ENCODE measurements at places on chromosomes 4 and X.

- DNase-seq, result no peak
Observed at GRCh38 chr4:72209600-72209999, 177.8 kb downstream of the NPFFR2 start.

DNA sequence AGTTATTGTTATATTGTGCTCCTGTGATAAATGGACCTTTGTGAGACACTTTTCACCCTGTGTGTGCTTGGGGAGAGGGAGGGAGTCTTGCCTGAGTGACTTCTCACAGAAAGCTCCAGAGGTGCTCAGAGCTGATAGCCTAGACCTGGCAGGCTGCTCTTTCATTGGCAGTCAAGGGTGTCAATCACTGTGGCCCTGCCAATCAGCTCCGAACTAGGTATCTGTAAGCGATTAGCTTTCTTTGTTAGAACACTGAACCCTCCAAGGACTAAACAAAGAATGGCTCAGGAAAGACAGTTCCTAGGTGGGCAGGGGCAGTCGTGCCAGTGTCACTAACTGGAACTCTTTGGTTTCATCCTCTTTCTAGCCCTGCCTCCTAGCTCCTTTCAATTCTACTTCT, 2.7 kb upstream of the NALF2 start:
- DNase-seq, result no peak

DNA sequence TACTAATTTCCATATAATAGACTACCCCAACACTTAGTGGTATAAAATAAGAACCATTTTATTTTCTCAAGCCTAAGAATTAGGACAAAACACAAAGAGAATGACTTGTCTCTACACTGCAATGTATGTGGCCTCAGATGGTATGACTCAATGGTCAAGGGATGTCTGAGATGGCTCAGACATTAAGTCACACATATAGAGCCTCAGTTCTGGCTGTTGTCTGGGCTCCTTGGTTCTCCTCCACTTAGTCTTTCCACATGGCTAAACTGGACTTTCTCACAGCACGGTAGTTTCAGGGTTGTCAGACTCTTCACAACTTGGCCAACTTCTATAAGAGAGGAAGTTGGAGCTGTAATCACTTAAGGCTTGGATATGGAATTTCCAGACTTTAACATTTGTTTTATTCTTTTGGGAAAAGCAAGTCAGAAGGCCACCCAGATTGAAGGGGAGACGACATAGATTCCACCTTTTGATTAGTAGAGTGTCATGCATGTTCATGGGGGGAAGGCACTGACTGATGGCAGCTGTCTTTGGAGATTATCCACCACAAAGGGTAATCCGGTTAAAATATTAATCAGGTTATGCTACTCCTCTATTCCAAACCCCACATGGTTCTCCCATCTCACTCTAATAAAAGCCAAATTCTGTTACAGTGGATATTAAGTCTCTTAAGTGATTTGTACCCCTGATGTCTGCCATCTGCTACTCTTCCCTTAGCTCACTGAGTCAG, 9.4 kb downstream of the IL15 start:
- no peak for DNase-seq

- no peak for DNase-seq
Observed at GRCh38 chr4:156888762-156889161, 82.8 kb downstream of the PDGFC start.

- DNase-seq, result no peak
Observed at GRCh38 chr4:4985036-4985435, 34.2 kb downstream of the CYTL1 start.

DNA sequence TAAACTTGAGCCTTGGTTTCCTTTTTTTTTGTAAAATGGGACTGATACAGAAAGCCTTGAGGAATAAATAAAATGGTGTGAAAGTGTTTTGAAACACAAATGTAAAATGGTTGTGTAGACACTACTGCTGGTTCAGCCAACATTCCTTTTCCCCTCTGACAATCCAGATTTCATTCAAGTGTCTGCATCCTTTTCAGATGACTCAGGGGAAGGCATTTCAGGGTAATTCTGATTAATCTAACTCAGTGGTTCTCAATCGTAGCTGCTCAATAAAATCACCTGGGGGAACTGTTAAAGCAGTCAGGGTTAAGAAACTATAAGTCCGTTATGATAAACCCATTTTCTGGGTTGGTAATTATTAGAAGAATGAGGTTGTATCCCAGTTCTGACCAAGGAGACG, 4.6 kb downstream of the ARHGAP10 start:
- DNase-seq, result no peak

DNA sequence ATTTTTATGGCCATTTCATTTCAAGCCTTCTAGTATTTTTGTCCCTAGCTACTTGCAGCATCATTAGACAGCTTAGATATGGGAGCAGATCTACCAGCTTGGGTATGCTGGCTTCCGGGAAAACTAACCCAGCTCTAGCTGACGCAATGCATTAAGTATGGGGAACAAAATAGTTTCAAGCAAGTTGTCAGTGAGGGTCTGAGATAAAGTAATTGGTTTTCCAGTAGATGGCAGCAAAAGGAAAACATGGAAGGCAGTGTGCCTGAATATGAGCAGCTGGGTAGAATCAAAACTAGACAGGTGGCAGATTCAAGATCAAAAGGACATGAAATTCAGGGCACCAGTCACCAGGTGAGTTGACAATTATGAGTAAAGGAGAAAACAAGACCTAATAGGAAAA, 340.9 kb upstream of the CTSO start:
- DNase-seq, result no peak

- no peak for DNase-seq
Observed at GRCh38 chr4:172157946-172158345, 344.7 kb downstream of the GALNTL6 start.

- no peak for DNase-seq
Observed at GRCh38 chrX:139725720-139726119, 17.8 kb upstream of the MCF2 start.

- no peak for DNase-seq
Observed at GRCh38 chrX:6227453-6227835, 1.2 kb downstream of the NLGN4X start.

DNA sequence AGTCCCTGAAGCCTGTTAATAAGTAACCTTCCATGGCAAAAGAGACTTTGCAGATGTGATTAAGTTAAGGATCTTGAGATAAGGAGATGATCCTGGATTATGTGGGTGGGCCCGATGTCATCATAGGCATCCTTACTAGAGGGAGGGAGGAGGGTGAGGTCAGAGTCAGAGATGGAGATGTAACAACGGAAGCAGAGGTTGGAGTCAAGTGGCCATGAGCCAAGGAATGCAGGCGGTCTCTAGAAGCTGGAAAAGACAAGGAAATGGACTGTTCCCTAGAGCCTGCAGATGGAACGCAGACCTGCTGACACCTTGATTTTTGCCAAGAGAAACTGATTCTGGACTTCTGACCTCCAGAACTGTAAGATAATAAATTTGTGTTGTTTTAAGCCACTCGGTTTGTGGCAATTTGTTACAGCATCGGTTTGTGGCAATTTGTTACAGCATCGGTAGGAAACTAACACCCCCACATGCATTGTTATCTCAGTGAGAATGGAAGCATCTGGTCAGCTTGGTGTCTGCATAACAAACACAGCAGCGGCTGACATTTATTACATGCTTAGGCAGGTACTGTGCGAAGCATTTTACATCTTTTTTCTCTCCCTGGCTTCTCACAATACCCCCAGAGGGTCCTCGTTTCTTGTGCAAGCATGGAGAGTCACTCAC, 55.6 kb downstream of the CLDN34 start:
- no peak for DNase-seq

DNA sequence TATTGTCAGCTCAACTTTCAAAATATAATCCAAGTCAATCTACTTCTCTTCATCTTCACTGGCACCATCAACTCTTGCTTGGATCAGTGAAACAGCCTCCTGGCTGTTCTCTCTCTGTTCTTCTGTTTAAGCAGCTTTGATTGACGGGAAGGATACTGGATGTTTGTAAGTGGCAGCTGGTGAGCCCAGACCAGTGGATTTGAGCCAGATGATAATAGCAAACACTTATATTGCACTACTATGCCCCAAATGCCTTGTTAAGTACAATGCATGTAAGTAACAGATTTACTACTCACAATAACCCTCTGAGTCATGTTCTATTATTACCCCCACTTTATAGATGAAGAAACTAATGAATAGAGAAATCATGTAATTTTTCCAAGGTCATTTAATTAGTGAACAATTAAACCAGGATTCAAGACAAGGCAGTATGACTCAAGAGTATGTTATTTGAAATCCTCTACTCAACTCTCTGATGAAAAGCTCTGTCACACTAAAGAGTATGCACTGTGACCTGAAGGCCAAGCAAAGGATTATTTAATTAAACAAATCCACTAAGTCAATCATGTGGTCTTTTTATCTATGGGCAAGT, 44.8 kb downstream of the SPANXN3 start:
- no peak for DNase-seq

GRCh38 chrX:22365460-22365859, 92.7 kb downstream of the CBLL2 start:
- no peak for DNase-seq

DNA sequence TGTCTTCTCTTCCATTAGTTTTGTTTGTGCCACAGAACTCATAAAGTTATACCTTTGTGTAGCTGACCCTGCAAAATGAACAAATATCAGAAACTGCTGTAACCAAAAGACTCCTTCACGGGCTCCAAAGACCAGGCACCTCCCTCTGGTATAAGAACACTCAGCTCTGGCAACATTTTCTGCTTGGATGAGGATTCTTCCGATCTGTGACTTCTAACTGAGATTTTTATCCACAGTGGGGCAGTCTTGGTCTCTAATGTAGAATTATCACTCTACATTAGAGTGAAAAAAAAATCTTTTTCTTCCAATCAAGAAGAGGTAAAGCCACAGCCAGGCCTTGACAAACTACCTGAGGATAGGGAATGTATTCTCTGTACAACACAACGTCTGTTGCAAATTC, 38.5 kb upstream of the PRSS48 start:
- DNase-seq, result no peak

- DNase-seq, result no peak
Observed at GRCh38 chr4:167428156-167428555, 193.9 kb upstream of the SPOCK3 start.

DNA sequence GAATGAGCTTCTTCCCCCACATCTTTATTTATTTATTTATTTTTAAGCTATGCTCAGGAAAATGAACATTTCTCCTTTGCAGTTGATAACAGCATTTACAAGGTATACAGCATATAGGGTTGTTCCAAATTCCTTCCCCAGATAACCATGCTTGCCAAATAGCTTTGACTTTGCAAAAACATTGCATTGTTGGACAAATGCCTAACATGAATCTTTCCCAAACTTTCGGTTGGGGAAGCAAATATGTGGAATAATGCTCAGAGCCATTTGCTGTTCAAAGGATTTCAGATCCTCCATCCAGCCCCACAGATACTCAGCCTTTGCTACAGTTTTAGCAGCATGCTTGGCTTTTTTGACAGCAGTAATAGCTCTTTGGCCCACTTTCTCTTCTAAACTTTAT, 127.2 kb upstream of the AGA start:
- DNase-seq, result no peak

GRCh38 chr4:7371210-7371941, 63.4 kb downstream of the PSAPL1 start:
- no peak for DNase-seq

- no peak for DNase-seq
Observed at GRCh38 chr4:525660-526059, 26.6 kb downstream of the PIGG start.

DNA sequence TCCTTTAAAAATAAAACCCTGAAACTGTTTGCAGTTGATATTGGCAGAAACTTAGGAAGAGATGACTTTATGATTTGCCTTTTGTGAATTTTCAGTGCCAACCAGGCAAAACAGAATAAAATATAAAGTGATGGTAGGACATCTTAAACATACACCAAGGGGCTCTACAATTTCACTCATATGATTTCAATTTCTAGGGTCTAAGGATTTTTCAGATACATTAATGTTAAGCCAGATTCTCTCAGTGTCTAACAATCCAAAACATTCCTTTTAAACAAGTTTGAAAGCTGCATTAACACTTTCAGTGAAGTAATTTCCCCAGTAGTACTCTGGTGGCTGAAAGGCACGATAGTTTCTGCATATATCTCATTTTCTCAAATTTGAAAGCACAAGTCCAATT, 1262.0 kb upstream of the ADGRL3 start:
- no peak for DNase-seq

- no peak for DNase-seq
Observed at GRCh38 chrX:1658071-1658491, 43.2 kb downstream of the ASMT start.

DNA sequence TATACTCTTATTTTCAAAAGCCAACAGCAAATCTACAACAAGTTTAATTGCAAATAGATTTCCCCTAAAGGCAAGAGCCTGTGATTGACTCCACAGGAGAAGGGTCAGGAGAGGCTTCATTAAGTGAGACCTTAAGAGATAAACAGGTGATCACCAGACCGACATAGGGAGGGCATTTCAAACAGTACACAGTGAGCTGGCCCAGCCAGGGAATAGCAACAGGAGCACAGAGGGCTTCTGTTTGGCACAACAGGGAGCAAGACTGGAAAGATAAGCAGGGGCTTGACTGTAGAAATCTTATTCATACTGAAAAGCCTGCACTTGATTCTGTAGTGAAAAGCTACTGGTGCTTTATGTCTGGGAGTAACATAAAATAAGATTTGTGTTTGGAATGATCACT, 3.9 kb downstream of the RUFY3 start:
- DNase-seq, result no peak
